T-cell (primary cell): ENCODE measurements at places on chromosomes 11 and 22. TPM values are rescaled to one million over a fixed set of nuclear protein-coding genes. Genes with fewer than 3 reads are reported as not detected.
A peak's percentile ranks its signal among the peaks of the same experiment; 100 is the strongest.

- DNase-seq: no peak
Measured at GRCh38 chr11:133385781-133386180, 146.5 kb downstream of the OPCML start.

DNA sequence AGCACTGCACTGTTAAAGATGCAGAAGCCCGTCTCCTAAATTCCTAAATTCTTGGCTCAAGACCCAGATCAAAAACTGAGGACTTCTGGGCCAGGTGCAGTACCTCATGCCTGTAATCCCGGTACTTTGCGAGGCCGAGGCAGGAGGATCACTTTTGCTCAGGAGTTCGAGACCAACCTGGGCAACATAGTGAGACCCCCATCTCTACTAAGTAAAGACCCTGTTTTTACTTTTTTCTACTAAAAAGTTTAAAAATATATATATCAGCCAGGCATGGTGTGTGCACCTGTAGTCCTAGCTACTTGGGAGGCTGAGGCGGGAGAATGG is 29.7 kb downstream of the PDGFB start:
- no peak for DNase-seq

- DNase-seq: no peak
Measured at GRCh38 chr22:38965614-38966379, 8.4 kb downstream of the APOBEC3A start.

DNA sequence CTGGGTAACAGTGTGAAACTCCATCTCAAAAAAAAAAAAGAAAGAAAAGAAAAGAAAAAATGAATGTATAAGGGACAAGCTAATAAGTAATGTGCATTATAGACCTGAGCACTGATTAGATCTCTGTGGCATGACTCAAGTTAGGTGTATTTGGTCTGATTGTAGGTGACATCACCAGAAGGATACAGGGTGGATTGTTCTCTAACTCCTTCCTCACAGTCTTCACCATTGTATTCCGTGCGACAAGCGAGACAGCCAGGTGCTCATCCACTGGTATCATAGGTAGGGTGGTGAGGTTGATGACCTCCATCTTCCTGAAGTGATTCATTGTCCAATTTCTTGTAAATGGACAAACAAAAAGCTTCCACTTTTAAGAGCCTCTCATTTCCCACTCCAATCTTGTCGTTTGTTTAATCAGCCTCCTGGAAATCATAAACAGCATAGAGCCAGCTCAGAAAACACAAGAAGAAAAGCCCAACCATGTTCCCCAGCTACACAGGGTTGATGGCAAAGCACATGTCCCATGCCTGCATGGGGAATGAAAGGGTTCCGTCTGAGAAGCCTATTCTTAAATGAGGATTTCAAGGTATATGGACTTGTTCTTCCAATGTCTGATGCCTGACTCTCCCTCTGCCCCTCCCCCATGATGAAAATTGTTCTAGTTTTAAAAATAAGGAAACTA is 6.2 kb downstream of the FAM227A start:
- no peak for DNase-seq

Gene IRAG1
- 0.20 TPM for total RNA-seq

Gene OR8A1
- total RNA-seq: not detected

DNA sequence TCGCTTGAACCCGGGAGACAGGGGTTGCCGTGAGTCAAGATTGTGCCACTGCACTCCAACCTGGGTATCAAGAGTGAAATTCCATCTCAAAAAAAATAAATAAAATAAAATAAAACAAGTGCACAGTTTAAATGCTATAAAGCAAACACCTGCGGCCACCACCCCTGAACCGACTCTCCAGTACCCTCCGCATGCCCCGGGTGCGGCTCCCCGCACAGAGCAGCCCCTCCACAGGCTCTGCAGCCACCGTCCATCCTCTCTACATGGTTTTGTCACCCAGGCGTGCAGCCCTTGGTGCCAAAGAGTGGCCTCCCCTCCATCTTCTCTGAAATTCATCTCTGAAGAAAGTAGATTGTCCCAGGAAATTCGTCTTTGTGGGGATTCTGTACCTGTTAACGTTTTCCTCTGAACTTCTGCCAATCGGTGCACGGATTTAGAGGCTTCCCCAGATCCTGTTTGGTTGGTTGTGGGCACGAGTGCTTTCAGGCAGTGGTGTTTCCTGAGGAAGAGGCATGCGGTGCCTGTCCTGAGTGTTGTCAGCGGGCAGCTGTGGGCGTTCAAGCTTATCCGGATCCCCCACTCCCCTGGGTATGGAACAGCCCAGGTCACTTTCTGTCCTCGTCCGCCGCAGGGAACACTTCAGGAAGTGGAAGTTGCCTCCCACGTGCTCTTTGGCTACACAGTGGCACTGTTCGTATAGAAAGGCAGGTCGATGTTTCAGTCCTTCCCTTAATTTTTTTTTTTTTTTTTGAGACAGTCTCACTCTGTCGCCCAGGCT is 4.1 kb downstream of the MIOX start:
- no peak for DNase-seq

- DNase-seq: no peak
Measured at GRCh38 chr11:68574308-68574707, 110.0 kb upstream of the GAL start.

DNA sequence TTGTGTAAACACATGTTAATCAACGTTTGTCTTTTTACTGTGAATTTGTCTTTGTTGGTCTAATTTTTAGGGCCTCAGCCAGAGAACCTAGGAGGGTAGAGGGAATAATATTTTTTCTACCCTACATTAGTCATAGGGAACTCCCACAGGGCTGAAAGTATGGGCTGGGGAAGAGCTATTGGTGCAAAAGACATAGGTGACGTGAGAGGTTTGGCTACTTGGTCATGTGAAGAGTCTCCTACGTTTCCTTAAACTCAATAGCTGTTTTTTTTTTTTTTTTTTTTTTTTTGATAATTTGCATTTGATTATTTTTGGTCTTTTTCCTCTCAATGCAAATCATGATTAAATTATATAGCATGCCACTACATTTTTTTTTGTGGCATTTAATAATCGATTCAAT is 15.9 kb upstream of the MMP7 start:
- no peak for DNase-seq

Gene LRRC74B
- 0.25 TPM for total RNA-seq

Gene TBX1
- not detected for total RNA-seq

GRCh38 chr11:130782361-130783222 is 133.7 kb downstream of the SNX19 start:
- no peak for DNase-seq

Gene KCNQ1OT1
- total RNA-seq: 0.33 TPM

DNA sequence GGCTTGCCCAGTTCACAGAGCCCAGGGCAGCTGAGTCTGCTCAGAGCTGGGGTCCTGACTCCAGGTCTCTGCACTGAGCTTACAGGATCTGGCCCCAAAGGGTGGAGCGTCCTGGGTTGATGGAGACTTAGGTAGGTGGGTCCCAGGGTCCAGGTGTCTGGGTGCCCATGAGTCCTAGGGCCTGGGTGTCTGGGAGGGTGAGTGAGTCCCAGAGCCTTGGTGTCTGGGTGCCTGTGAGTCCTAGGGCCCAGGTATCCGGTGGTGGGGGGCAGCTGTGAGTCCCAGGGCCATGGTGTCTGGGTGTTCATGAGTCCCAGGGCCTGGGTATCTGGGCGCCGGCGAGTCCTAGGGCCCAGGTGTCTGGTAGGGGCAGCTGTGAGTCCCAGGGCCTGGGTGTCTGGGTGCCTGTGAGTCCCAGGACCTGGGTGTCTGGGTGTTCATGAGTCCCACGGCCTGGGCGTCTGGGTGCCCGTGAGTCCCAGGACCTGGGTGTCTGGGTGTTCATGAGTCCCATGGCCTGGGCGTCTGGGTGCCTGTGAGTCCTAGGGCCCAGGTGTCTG is 1505.6 kb downstream of the BRD1 start:
- DNase-seq: no peak

- DNase-seq: no peak
Measured at GRCh38 chr22:50119768-50120251, 30.0 kb downstream of the MOV10L1 start.

- DNase-seq: no peak
Measured at GRCh38 chr22:36580846-36581245, 51.9 kb upstream of the EIF3D start.

Gene SLN
- total RNA-seq: not detected

GRCh38 chr11:126098204-126098769 is 35.6 kb upstream of the CDON start:
- DNase-seq: no peak

Gene ARFIP2
- 60.3 TPM for total RNA-seq

DNA sequence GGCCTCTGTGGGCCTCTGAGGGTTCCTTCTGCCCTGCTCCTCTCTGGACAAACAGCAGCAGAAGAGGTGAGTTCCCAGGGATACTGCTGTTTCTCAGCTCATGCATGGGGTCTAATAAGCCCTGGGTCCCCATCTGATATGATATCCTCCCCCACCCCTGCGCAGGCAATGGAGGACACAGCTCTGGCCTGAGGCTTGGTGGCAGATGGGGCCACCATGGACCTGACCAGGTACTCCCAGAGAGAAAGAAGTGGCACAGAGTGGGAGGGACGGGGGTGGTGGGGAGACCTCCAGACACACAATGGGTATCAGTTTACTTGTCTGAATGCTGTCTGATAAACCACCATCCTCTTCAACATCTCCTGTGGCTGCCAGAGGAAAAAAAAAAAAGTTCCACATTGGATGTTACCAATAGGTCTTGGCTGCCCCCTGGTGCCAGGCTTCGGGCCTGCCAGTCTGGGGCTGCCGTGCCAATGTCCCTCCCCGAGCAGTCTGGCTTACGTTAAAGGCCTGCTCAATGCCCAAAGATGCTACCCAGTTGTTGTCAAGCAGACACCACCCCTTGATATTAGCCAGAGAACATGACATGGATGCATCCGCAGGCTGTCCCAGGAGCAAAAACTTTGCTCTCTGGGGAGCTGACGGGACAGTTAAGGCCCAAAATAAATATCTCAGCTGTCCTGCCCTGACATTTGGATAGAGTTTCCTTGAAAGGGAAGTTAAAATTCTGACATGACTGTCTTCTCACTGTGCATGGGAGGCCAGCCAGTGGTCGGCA is 27.9 kb upstream of the ABCC8 start:
- peak; percentile 61 for DNase-seq

DNA sequence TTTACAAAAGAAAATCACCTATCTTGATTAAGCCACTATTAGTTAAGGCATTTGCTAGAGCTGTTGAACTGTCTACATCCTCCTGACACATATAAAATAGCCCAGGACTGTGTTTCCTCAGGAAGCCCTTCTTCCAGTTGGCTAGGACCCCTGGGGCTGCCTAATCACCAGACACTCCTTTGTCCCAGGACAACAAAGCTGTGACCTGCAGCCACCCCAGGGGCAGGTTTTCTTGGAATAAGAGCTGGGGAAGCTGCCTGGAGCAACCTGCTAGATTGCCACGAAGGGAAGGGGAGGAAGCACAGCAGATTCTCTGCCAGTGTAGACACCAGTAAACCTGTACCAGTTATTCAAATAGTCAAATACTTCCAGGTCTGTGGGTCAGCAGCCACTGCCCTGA is 17.6 kb downstream of the CHST1 start:
- no peak for DNase-seq

- no peak for DNase-seq
Measured at GRCh38 chr11:133814588-133815100, 30.7 kb downstream of the SPATA19 start.

Gene RASSF10
- total RNA-seq: not detected

GRCh38 chr11:69645801-69646492 is 5.0 kb downstream of the CCND1 start:
- DNase-seq: no peak

Gene P2RX3
- not detected for total RNA-seq

DNA sequence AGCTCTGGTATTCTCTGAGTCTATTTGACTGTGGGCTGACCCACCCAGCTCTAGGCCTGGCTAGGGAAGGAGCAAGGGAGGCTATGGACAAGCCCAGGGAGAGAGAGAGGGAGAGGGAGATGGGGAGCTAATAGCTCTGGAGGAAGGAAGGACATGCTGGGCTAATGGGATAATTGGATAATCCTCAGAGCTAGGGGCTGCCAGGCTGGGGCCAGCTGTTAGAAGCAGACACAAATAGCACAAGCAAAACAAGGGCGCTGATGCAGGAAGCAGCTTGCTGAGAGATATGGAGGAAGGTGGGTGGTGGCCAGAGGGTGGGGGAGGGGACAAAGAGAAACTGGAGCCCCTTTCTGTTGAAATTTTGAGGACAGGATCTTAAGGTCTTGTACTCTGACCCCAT is 23.2 kb downstream of the ADORA2A start:
- DNase-seq: no peak

DNA sequence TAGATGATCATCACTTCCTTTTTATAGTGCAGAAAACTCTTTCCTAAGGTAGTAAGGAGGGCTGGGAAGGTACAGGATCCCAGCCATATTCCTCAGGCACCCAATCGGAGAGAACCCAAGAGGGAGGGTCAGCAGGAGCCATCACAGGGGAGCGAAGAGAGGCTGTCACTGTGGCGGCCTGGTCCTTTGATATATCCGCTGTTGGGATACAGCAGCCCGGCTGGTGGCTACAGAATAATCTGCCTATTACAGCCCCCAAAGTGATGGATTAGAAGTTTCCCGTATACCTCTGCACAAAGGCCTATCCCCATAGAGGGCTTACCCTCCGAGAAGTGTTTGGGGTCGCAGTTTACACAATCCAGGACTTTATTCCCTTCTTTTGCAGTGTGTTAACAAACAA is 48.5 kb downstream of the OR4D9 start:
- DNase-seq: no peak

GRCh38 chr22:25641650-25642049 is 77.2 kb downstream of the GRK3 start:
- no peak for DNase-seq

DNA sequence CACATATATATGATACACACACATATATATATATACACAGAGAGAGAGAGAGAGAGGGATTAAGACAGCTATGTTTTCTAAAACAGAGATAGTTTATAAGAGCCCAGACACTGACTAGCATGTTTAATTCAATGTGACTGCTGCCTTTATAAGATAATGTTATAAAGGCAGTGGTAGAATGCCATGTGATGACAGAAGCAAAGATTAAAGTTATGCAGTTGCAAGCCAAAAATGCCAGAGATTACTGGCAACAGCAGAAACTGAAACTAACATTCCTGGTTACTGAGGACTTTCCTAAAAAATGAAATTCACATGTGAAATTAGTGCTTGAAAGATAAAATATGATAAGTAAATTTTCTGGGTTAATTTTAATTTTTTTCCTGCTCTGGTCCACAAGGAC is 1888.9 kb downstream of the LRRC4C start:
- no peak for DNase-seq

GRCh38 chr11:65854852-65855837 is 2.8 kb downstream of the CFL1 start:
- DNase-seq: no peak

DNA sequence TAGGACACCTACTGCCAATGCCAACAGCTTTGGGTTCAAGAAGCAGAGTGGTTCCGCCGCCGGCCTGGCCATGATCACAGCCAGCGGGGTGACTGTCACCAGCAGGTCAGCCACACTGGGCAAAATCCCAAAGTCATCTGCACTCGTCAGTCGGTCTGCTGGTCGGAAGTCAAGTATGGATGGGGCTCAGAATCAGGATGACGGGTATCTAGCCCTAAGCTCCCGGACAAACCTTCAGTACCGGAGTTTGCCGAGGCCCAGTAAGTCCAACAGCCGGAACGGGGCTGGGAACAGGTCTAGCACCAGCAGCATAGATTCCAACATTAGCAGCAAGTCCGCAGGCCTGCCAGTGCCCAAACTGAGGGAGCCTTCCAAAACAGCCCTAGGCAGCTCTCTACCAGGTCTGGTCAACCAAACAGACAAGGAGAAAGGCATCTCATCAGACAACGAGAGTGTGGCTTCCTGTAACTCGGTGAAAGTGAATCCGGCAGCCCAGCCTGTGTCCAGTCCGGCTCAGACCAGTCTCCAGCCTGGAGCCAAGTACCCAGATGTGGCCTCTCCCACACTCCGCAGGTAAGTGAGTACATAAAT is 115.1 kb downstream of the DBX1 start:
- DNase-seq: no peak
